ENCODE measurements at places on chromosomes 3 and 15.

DNA sequence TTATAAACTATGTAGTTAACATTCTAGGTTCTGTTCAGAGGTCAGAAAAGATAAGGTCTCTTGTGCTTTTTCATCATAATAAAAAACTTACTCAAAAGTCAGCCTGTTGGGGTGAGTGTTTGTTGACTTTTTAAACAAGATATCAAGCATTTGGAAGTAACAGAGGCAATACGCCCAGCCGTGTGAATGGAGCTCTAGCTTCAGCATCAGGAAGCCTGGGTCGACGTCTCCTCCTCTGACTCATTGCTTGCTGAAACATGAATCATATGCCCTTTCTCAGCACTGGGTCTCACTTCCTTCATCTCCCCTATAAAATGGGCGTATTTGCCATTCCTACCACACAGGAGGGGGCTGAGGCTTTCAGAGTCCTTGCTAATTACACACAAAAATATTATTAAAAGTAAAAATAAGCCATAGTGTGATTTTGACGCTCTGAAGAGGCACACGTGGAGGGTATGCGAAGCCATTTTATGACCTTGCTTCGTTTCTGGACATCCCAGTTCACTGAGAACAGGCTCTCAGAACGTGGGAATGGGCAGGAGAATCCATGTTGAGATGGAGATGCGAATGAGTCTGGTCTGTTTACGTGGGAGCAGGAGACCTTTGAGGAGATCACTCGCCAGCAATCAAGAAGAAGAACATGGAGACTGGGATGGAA, 220.8 kb upstream of the TPRG1 start:
- no peak for DNase-seq

- DNase-seq = no peak
Observed at GRCh38 chr3:119173325-119173724, at the start of gene UPK1B. Gene UPK1B (plus strand): TSS chr3:119173598. CDS start chr3:119186742, 13,144 bp downstream.

DNA sequence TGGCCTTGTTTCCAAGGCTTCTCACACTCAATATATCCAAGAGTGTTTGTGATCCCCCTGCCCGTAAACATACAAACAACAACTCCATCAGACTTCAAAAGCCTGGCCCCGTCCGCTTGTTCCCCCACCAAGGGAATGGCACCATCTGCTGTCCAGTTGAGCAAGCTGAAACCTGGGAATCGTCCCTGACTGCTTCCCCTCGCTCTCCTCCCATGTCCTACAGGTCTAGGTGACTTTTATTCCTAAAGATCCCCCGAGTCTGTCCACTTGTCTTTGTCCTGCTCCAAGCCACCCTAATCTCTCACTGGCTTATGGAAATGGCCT, 27.9 kb upstream of the FAM174B start:
- peak; percentile 51 for DNase-seq

GRCh38 chr3:64974401-64974800, 286.6 kb upstream of the ADAMTS9 start:
- DNase-seq = no peak

- no peak for DNase-seq
Observed at GRCh38 chr3:194251891-194252560, 99.1 kb downstream of the CPN2 start.

GRCh38 chr15:84734794-84735479, 13.5 kb upstream of the ZNF592 start:
- peak; percentile 28 for DNase-seq

DNA sequence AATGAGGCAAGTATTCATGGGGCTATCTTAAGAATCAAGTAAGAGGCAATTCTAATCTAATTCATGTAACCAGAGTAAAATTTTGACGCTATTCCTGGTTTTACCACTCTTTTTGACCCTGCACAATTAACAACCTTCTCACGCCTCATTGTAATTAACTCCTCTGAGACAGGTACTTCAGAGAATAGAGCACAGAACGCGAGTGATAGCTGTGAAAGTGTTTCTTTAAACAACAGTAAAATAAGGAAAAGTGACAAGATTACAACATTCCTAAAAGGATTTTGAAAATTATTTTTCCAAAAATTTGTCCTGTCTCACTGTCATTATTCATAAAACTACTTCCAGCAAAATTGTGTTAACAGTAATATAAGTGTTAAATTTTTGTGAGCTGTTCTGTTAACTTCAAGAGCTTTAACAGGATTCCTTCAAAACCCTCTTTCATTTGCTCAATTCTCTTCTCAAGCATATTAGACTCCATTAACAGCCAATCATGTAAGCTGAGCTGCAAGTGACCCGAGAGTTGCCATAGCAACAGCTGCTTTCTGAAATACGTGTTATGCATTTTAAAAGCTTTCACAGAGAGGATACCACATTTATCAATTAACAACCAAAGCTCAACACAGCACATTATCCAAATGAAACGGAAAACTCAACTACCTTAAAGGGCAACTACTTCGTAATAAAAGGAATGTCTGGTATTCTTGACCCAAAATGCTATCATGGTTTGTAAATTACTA, 93.1 kb downstream of the STAG1 start:
- peak; percentile 88 for DNase-seq

GRCh38 chr15:67174864-67175573, 79.4 kb downstream of the AAGAB start:
- no peak for DNase-seq

DNA sequence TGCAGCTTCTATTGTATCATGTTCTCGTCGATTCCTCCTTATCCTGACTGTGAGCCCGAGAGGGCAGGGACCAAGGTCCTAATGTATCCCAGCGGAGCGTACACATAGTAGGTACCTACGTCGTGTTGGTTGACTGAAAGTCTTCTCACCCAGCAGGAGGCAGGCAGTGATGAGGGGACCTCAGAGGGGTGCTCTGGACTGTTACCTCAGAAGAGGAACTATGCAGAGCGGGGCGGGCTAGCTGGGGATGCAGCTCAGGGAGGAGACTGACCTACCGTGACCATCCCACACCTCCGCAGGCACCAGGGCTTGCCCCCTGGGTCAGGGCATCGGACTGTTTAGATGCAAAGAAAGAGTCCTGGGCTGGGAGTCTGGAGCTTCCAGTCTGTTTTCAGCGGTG, 11.4 kb downstream of the CHAC1 start:
- no peak for DNase-seq

DNA sequence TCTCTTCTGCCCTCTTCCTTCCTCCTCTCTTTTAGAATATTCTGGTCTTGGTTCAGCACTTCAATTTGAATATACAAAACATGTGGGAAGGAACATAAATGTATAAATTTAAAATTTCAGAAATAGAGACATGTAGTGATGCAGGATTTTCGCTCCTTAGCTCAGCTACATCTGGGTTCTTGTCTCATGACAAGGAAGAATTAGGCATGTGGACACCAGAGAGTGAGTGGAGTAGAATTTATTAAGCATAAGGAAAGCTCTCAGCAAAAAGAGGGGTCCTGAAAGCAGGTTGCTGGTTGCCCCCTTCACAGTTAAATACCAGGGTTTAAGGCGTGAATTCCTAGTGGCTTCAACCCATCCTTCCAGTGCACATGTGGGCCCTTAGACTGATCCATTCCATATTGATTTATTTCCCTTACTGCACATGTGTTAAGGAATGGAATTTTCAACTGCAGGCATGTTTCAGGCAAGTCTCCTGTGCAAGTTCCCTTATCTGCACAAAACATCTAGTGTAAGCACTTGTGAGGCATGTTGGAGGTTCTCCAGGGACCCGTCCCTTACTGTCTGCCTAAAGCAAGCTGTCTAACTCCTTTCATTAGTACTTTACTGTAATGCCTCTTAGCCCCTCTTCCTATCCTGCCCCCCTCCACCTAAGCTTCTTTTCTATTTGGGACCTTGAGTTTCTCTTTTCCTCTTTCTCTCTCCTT, 133.2 kb upstream of the STRIT1 start:
- no peak for DNase-seq

All from globus pallidus (tissue), 1 donor.